ENCODE measurements at places on chromosomes 12 and 14.

GRCh38 chr12:26580619-26581018 lies 252.4 kb downstream of the ITPR2 start:
- no peak for DNase-seq

DNA sequence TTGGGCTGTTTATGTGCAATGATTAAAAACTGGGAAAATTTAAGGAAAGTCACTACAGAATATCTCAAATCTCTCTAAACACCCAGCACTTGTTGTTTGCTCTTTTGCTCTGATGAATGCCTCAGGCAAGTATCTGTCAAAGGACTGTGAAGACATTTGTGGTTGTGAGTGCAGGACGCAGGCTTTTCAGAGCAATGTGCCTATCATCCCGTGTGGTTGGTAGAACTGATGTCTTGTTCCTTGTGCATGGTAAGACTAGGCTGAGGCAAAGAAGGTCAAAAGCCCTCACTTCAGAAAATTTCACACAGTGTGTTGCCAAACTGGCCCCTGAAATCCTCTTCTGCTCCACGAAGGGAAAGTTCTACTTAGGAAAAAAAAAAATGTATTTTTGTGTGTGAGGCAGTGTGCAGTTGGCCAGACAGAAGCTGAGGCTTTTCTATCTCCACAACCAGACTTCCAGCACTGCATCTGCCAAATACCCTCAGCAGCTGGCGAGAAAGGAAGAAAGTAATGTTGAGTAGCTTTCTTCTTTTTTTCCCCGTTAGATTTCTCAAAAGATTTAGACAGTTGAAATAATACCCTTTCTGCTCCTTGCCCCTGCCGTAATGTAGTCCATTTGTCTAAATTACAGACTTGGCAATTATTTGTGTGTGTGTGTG lies 1103.1 kb downstream of the VRK1 start:
- no peak for DNase-seq

DNA sequence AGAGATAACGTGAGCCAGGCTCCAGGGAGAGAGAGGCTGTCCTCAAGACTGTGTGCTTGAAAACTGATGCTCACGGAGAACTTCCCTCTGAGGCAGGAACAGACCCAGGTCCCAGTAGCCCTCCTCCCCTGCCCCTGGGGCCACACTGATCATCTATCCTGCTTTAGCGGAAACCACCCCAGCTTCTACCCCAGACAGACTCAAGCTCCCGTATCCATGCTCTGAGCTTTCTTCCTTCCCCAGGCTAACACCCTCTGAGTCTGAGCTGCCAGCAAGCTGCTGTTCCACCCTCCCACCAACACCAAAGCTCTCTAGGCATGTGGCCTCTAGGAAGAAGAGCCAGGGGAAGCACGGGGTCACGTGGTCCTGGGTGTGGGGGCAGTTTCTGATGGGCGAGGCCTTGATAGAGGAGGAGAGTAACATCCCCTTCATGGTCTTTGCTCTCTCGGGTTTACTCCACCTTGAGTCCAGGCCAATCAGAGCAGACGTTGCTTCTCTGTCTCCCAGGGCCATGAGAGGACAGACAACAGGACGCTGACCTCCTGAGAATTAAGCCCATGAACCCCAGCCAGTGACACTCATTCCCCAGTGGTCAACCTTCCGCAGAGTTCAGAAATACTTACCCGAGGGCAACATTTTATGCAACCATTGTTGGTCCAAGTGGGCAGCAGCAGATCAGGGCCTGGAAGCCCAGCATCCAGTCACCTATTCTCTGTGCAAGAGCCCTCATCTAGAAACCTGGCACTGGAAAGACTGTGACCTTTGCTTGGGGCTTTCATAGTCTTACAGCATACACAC lies 1.4 kb downstream of the PCK2 start:
- no peak for DNase-seq

GRCh38 chr12:11832093-11832492 lies 182.6 kb downstream of the ETV6 start:
- no peak for DNase-seq

- DNase-seq = no peak
Measured at GRCh38 chr14:63454863-63455622, 88.1 kb downstream of the PPP2R5E start.

- no peak for DNase-seq
Measured at GRCh38 chr14:71918955-71919354, 13.3 kb upstream of the RGS6 start.

GRCh38 chr12:74066476-74066875 lies 471.2 kb upstream of the ATXN7L3B start:
- DNase-seq = no peak

DNA sequence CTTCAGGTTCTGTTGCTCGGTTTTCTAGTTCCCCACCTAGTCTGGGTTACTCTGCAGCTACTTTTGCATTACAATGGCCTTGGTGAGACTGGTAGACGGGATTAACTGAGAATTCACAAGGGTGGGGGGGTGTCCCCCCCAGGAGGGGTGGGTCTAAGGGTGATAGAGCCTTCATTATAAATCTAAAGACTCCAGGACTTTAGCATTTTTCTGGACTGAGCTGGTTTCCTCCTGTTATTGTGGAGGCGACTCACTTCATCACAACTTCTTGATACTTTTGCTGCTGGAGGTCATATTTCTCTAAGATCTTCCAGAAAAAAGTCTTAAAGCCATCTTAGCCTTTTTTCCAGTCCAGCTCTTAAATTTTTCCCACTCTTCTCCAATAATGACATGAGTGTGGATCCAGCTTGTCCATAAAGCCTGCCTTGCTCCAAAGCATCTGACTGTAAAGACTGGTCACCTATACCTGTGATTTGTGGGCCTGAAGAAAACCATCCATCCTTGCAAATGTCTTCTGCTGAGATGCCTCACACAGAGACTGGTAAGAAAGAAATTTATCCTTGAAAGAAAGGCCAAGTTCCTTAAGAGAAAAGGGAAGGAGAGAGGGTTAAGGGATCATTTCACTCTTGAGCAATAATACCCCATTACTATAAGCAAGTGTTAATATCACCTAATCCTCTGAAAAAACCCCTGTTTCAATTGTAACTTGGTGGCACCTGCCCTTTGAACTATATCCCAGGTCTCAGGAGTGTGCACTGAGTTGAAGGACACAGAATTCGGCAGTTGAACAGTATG lies 19.7 kb upstream of the SLC2A14 start:
- DNase-seq = no peak

DNA sequence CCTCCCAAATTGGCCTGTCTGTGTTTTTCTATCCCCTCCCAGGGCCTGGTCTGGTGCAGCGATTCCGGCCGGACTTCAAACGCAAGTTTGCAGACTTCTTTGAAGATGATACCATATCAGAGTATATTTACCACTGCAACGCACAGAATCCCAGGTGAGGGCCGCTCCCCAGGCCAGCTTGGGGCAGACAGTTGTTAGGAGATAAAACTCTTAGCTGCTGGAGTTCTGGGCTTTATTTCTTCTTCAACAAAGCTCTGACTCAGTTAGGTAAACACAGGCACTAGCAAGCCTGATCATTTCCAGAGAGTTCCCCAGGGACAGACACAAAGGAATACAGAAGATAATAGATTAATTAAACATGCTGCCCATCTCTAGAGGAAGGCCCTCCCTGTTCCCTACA lies 8.3 kb downstream of the ABHD4 start:
- no peak for DNase-seq

GRCh38 chr14:73467377-73467776 lies 9.0 kb upstream of the NUMB start:
- no peak for DNase-seq

- no peak for DNase-seq
Measured at GRCh38 chr12:106601031-106601430, 18.2 kb downstream of the RFX4 start.

GRCh38 chr12:132428936-132429601 lies 60.9 kb upstream of the FBRSL1 start:
- DNase-seq = no peak

DNA sequence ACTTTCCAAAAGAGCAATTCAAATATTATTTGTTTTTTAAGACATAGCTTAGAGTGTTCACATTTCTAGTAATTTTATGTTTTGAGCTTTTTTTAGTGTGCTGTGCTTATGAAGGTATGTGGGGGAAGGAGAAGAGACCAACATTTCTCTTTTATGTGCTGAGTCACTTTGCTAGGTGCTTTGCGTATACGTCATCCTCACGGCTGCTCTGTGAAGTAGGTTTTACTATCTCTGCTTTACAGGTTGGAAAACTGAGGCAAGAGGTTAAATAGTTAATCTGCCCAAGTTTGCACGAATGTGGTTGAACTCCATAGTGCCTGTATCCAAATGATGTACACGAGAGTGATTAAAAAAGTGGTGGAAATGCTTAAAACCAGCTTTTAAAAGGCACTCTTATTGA lies 75.9 kb downstream of the AEBP2 start:
- no peak for DNase-seq

DNA sequence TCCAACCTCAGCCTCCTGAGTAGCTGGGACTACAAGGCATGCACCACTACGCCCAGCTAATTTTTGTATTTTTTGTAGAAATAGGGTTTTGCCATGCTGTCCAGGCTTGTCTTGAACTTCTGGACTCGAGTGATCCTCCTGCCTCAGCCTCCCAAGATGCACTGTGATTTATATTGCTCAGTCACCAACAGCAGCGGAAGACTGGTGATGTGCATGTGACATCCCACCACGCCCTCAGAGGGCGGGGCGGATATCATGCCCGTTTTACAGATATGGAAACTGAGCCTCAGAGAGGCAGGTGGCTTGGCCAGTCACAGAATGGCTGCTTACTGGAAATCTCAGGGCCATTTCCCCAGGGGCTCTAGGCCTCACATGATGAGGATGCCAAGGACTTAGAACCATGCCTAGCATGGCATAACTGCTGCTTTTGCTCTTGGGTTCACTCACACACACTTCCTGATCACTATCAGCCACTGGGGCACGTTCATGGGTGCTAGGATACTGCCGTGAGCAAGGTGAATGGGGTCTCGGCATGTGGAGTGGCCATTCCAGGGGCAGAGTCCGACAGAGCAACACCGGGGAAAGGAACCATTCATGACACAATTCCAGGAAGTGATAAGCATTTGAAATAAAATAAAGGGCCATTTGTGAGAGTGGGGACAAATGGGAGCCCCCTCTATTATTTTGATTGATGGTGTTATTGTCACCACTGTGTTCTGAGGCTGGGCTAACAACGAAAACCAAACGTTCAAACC lies 31.9 kb downstream of the RBM19 start:
- no peak for DNase-seq

GRCh38 chr12:89947437-89948270 lies 239.0 kb upstream of the ATP2B1 start:
- no peak for DNase-seq

- DNase-seq = no peak
Measured at GRCh38 chr12:75936515-75937440, 94.8 kb downstream of the PHLDA1 start.

GRCh38 chr14:102751088-102751487 lies 26.2 kb upstream of the TRAF3 start:
- no peak for DNase-seq

DNA sequence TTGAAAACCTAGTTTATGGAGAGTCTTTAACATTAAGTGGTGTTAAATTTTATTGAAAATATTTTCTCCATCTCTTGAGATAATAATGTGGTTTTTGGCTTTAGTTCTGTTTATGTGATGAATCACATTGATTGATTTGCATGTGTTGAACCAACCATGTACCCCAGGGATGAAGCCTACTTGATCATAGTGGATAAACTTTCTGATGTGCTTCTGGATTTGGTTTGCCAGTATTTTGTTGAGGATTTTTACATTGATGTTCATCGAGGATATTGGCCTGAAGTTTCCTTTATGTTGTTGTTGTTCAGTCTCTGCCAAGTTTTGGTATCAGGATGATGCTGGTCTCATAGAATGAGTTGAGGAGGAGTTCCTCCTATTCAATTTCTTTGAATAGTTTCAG lies 222.6 kb downstream of the ADAMTS20 start:
- no peak for DNase-seq

- DNase-seq = no peak
Measured at GRCh38 chr12:15497671-15498292, 175.5 kb downstream of the PTPRO start.

- peak; percentile 6 for DNase-seq
Measured at GRCh38 chr14:105496831-105497591, 6.0 kb downstream of the TEDC1 start.

- DNase-seq = no peak
Measured at GRCh38 chr12:127819056-127819455, 447.9 kb upstream of the TMEM132C start.

DNA sequence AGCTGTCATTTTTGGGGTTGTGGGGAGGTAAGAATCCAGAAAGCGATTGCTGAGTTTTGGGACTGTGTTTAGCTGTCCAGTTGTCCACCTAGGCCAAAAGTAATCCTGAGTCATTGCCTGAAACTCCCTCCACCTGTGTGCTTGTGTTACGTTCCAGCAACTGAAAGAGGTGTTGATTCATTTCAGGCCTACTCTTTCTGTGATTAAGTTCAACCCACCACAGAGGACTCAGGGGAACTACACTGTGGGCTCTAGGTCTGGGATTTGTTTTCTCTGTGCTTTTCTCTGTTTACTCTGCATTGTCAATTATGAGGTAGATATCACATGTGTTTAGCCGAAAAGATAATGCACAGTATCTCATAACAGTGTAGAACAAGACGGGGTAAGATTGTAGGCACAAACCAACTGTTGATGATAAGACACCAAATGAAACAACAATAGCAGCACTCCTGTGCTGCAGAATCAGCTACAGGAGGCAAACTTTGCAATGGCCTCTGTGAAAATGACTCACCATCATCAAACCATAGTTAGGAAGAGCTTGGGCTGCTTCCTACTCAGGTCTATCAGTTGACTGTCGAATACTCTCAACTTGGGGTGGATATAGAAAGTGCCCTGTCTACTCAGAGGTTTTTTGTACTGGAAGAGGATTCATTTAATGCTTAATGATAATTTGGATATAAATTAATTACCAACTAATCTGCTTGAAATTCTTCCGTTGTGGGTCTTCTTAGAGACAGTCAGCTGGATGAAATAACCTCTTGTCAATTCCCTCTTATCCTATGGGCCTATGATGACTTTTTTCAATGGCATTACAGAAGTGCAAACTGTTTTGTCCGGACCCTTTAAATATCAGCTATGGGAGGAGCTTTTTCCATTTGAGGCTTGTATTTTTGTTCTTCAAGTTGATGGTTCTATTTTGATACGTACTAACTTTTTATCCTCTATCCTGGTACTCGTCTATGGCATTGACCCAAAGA lies 385.9 kb downstream of the BMP4 start:
- DNase-seq = no peak

GRCh38 chr14:68255693-68256178 lies 436.2 kb downstream of the RAD51B start:
- no peak for DNase-seq

GRCh38 chr12:93121729-93122488 lies 192.8 kb upstream of the EEA1 start:
- DNase-seq = no peak

GRCh38 chr12:128109236-128109635 lies 157.7 kb upstream of the TMEM132C start:
- DNase-seq = no peak

- DNase-seq = no peak
Measured at GRCh38 chr12:42611571-42612230, 22.2 kb upstream of the PRICKLE1 start.

- DNase-seq = no peak
Measured at GRCh38 chr14:71238835-71239234, 331.6 kb downstream of the PCNX1 start.

- DNase-seq = no peak
Measured at GRCh38 chr12:28974166-28974565, 174.9 kb upstream of the FAR2 start.

- no peak for DNase-seq
Measured at GRCh38 chr14:45699471-45699870, 446.5 kb upstream of the MIS18BP1 start.

- no peak for DNase-seq
Measured at GRCh38 chr14:54168489-54168888, 211.9 kb upstream of the BMP4 start.
